ENCODE measurements at places on chromosomes 13 and 19.

DNA sequence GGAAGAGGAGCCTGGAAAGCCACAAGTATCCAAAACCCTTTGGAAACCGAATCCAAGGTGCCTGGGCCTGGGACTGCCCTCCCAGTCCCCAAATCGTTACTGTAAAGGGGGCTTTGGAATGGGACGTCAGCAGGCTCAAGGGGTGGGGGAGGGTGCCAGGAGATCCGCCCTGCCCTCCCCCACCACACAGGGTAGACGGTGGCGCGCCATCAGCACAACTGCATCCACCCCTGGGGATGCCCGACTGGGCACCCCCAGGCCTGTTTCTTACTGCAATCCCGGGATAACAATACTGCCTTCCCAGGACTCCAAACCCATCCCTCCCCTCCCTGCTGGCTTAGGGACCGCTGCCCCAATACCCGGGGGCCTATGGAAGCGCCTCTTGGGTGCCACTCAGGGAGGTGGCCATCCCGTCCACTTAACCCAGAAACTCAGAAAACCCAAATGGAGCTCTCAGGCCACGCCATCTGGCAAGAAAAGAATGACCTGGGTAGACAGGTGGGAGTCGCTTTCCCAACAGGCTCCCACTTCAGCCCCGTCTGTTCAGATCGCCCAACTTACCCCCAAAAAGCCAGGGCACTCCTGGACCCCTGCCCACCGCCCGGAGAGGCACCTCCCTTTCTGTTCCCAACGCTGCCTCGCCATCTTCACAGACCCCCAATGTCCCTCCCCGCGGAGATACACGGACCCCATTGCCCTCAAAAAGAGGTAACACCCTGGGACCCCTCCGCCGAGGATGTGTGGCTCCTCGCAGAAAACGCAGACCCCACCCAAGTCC lies 2.4 kb downstream of the KLF16 start:
- DNase-seq, result no peak

GRCh38 chr13:104296286-104296685 lies 1230.1 kb upstream of the SLC10A2 start:
- DNase-seq, result no peak

- DNase-seq, result no peak
These were observed 47.1 kb downstream of the DCLK1 start for GRCh38 chr13:36084131-36084530.

DNA sequence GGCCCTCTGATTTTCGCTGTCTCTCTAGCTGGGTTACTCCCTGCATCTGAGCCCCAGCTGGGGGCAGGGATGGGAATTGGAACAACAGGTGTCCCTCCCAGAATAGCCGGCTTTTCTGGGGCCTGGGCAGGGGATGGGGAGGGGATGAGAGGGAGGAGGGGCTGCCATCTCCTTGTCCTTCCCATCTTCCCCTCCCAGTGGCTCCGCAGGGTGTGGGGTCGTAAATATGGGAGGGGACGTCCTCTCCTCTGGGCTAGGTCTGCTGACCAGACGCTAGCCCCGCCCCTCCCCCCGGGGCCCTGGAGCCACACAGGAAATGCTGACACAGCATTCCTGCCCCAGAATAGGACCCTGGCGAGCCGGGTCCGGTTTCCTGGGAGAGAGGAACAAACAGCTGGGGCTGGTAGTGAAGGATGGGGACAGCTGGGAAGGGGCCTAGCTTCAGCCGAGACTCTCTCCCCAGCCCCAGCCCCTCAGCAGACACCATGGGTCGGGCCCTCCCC lies 1.1 kb downstream of the RYR1 start:
- no peak for DNase-seq

DNA sequence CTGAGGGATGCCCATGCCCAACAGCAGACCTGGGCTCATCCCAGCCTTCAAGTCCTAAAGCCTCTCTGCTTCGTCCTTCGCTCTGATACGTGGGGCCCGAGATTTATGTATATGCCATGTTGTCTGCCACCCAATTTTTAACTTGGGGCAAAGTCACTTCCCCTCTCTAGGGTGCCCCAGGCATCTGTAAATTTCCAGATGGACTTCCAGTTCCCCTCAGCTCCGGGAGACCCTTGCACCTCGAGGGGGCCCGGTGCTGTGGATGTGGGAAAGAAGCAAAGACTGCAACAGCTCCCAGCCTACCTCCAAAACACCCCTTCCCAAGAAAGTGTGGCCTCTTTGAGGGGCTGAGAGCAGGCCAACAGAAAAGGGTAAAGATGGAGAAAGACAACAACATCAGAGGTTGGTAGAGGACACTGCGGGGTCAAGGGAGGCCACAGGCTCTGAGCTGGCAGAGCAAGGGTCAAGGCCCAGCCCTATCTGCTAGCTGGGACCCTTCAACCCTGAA lies 97.4 kb downstream of the STK24 start:
- no peak for DNase-seq

DNA sequence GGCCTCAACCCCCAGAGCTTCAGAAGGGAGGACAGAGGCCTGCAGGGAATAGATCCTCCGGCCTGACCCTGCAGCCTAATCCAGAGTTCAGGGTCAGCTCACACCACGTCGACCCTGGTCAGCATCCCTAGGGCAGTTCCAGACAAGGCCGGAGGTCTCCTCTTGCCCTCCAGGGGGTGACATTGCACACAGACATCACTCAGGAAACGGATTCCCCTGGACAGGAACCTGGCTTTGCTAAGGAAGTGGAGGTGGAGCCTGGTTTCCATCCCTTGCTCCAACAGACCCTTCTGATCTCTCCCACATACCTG lies 969 bp upstream of the CEACAM5 start:
- DNase-seq, result no peak

DNA sequence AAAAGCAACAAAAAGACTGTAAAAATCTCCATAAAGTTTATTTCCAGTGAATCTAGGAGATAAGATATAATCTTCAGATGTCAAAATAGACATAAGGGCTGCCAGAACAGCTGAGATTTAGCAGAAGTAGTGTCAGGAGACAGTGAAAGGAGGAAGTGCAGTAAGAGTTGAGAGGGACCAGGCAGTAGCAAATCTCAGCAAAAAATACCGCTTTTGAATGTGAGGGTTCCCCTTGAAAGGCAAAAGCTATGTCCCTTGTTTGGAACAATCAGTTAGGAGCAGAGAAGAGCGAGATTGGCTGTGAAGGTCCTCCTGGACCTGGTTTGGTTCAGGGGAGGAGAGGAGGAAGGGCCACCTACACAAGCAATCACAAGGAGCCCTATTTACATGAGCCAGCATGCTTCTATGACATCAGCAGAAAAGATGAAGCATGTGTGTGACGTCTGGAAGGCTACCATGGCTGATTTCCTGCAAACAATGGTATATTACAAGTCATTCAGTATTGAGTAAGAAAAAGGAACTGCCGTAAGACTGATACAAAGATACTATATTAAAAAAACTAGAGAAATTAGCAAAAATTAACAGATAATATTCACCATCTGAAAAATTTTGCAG lies 98.9 kb upstream of the SIAH3 start:
- DNase-seq, result no peak
